Activated naive CD8-positive, alpha-beta T cell treated with anti-CD3 and anti-CD28 coated beads for 36 hours (primary cell): ENCODE measurements at places on chromosomes 7 and 10.

DNA sequence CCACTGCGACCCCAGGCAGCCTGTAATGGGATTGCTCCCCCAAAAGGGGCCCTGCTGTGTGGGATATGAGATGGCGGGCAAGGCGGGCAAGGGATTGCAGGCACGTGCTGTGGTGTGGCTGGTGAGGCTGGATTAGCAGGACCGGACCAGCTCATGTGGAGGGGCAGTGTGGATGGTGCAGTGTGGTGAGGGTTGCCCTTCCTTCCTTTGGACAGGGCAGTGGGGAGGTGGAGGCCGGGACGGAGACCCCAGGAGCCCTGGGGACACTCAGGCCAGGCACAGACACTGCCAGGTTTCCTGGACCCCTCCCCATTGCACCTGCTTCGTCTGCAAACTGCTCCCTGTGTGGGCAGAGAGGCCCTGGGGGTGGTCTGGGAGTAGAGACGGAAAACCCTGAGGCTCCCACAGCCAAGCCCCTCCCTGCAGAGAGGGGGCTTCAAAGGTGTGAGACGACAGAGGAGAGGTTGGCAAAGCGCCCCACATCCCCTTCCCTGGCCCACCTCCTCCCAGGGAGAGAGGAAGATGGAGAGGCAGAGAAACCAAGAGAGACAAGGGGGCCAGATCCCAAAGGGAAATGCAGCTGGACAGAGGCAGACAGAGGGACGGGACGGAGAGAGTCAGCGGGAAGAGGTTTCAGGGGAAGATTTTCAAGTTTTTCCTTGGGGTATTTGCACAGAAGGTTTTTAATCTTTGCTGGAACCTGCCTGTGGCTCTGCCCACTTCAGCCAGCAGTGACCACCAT, 89.2 kb downstream of the MICALL2 start:
- DNase-seq = no peak

DNA sequence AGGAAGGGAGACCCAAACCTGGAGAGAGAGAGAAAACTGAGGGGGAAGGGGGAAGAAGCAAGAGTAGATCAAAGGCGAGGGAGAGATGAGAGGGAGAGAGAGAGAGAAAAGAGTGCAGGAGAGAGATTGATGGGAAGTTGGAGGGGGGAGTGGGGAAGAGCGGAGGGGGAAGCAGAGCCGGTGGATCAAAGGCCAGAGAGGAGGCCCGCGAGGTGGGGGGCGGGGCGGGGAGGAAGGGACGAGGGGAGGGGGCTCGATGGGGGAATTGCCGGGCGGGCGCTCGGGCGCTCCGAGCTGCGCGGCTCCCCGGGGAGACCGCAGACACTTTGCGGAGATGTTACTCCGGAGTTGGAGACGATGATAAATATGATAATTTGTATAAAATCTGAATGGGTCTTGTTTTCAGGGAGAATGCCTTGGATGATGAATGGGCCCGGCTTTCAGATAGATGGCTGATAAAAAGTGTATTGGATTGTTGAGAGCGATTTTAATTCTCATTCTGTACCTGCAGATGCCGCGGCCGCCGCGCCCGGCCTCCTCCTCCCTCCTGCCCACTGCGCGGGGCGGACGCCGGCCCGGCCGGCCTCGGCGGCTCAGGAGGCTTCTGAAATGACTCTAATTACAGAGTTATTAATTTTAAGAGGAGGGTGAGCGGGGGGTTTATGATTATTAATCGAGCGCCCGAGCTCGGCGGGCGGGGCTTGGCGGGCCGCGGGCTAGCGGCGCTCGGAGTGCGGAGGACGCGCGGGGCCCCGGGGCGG, 21.4 kb upstream of the PAX2 start:
- DNase-seq = no peak

DNA sequence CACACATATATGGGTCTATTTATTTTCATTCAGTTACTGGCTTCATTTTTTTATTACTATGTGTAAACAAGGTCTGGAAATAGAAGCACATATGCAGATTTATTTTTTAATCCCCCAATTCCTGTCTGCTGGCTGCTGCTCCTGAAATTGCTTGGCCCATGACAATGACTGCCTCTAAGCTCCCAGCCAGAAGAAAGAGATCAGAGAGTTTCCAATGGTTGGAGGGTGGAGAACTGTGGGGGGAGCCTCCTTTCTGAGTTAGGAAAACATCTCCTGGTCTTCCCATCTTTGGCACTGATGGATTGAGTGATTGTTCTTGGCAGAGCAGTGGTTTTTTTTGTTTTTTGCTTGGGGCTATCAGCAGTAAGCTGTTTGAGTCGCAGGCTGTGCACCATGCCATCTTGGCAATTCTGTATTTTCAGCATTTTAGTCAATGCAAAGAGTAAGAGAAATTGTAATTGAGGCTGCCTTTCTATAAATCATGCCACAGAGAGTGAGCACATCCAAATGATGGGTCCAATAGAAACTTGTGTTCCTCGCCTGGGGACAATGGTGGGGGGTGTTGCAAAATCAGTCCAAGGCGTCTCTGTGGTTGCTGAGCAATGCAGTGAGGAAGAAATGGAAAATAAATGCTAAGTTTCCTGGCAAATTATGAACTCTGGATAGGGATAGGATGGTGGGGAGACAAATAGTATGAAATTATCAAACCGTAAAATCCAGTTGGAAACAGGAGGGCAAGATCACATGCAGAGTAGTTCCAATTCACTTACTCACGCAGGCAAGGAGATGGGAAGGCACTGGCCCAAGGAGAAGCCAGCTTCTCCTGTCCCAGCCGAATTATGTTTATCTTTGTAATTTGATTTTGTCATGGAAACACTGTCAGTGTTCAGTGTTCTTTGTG, 382.4 kb downstream of the SORCS3 start:
- DNase-seq = no peak

- no peak for DNase-seq
Observed at GRCh38 chr10:110225441-110225755, 18.0 kb downstream of the MXI1 start.

GRCh38 chr10:87860816-87861403, 2.4 kb downstream of the KLLN start:
- DNase-seq = no peak

GRCh38 chr7:91326516-91327199, 62.4 kb downstream of the FZD1 start:
- no peak for DNase-seq

- no peak for DNase-seq
Observed at GRCh38 chr7:1087952-1088920, at the start of gene GPER1. TSS of gene GPER1 (plus strand) at chr7:1088113. CDS start at chr7:1091729, 3,616 bp downstream.

DNA sequence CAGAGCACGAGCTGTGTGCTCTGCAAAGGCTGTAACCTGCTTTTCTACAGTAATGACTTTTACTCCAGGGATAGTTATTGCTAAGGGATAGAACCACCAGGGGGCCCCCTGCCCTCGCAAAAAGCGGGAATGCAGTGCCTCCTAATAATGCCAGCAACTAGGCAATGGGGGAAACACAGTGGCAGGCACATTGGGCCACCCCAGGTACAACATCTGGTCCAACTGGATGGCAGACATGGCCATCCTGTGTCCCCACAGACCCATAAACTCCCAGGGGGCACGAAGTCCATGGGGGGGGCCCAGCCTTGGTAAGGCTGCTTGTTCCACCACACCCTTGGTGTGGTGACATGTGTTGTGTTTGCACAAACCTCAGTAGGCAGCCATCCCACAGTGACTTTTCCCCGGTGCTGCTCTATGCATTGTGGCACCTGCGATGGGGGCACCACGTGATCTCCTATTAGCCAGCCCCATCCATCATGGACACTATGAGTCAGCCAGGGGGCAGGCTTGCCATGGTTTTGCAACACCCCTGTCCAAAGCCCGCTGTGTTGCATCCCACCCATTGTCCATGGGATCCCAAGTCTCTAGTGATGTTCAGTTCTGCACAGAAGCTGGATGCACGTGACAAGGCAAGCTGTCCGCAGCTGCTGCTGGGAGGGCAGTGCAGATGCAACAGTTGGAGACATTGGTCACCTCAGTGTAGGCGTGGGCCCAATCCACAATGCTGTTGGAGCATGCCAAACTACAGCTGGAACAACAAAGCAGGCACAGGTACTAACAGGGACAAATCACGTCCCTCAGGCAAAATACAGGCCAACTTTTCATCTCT, 84.0 kb downstream of the ANLN start:
- peak; percentile 27 for DNase-seq

DNA sequence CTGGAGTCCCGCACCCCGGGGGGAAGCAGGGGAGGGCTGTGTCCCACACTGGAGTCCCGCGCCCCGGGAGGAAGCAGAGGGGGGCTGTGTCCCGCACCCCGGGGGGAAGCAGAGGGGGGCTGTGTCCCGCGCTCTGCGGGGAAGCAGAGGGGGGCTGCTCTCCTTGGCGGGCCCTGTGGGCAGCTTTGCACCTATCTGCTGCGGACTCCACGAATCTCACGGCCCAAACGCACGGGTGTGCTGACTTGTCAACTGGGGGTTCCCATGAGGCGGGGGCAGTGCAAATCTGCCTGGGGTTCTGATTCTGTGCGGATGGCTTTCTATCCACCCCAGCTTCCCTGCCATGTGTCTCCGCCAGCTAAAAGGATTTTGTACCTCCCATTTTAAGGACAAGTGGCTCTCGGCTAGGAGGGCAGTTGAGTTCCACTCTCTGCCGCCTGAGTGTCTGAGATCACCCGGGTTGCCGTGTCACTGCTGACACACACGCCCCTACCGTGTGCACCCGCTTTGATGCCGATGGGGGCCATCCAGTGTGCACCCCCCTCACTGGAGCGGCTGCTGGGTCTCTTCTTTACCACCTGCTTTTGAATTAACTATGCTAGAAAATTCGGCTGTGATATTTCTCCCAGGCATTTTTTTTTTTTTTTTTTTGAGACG, 20.5 kb downstream of the GPER1 start:
- DNase-seq = no peak

- no peak for DNase-seq
Observed at GRCh38 chr10:75612904-75613684, 181.7 kb downstream of the LRMDA start.

DNA sequence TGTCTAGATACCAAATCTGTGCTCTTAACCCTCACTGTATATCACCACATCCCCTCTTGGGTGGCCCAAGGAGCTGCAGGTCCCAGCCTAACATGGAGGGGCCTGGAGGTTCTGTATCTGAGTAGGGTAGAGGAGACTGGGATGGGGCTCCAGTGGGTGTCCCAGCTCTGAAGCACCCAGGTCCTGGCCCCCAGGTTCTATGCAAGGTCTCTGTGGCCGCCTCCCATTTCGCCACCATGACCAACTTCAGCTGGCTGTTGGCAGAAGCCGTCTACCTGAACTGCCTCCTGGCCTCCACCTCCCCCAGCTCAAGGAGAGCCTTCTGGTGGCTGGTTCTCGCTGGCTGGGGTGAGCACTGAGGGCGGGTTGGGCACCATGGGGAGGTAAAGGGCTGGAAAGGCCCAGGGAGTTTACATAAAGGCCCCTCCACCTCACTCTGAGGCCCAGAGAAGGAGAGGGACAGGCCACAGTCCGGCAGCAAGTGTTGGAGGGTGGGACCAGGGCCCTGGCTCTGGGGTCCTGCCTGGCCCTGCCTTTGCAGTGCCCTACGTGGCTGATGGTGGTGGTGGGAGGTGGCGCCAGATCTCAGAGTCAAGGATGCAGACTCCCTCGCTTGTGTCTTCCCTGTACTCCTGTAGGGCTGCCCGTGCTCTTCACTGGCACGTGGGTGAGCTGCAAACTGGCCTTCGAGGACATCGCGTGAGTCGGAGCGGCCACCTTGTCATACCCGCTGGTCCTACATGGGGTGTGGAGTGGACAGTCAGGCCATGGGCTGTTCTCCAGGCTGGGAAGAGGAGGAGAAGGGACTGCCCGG, 10.2 kb downstream of the GHRHR start:
- DNase-seq = no peak

- no peak for DNase-seq
Observed at GRCh38 chr10:70066190-70066589, 13.5 kb downstream of the MACROH2A2 start.

GRCh38 chr7:101963693-101964092, 146.3 kb downstream of the CUX1 start:
- DNase-seq = no peak

- no peak for DNase-seq
Observed at GRCh38 chr7:151077705-151078232, 2.8 kb downstream of the FASTK start.

GRCh38 chr10:97065128-97065527, 120.6 kb downstream of the SLIT1 start:
- no peak for DNase-seq

DNA sequence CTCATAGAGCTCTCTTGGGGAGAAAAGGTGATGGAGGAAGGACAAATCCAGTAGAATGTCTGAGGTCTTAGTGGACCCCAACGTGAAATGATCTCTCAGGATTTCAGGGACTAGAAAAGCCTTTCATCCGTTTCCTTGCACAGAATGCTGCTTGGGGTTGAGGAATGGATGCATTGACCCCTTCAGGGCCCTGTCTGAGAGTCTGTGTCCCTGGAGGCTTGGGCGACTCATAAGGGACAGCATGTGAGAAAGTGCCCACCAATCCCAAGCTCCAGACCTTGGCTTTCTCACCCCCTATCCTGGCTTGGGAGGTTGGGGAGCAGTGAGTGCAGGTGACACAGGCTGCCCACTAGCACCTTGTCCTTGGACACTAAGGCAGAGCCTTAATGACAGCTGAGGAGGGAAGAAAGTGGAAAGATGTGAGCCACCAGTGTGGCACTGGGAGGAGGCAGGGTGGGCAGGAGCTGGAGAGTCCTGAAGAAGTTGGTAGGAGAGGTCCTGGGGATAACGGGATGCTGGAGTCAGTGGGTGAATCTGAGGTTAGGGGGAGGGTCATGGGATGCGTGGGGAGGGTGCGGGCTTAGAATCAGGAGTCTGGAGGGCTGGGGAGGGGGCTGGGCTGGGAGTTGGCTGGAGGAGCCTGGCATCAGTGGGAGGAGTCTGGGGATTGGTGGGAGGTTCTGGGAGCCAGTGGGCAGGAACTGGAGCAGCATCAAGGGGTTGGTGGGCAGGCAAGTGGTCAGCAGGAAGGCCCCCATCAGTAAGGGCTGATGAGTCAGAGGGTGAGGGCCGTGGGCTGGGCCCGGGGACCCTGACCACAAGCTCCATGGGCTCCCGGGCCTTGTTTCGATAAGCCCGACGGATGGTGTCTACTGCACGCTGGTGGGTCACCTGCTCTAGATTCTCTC, 8.6 kb downstream of the LZTS2 start:
- no peak for DNase-seq

DNA sequence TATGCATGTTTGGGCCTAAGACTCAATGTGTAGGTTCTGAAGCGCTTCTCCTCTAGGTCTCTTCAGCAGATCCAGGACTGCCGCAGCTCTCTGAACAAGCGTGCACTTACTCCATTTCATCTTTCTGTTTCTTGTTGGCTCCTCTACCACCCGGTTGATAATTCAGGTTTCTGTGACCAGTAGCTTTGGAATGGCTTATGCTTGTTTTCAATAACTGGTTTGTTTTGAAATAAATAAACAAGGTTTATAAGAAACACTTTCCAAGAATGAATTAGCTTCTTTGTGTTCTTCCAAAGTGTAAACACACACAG, 1.5 kb downstream of the MDFIC start:
- no peak for DNase-seq

- no peak for DNase-seq
Observed at GRCh38 chr10:63388421-63389031, 77.3 kb downstream of the JMJD1C start.
